Activated CD8-positive, alpha-beta memory T cell treated with anti-CD3 and anti-CD28 coated beads for 1 hour (primary cell): ENCODE measurements at places on chromosomes 6 and 20.

GRCh38 chr6:16055852-16056251 is 73.0 kb upstream of the MYLIP start:
- no peak for DNase-seq

DNA sequence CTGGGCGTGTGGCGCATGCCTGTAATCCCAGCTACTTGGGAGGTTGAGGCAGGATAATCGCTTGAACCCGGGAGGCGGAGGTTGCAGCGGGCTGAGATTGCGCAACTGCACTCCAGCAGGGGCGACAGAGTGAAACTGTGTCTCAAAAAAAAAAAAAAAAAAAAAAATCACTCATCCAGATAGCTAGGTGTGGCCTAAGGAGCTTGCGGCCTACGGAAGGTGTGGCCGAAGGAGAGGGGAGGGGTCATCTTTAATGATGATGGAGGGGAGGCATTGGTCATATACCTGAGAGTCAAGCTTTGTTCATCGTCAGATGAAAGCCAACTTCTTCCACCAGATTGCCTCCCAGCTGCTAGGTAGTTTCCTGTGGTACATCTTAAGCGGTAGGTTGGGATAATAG is 801 bp upstream of the PPARD start:
- no peak for DNase-seq

DNA sequence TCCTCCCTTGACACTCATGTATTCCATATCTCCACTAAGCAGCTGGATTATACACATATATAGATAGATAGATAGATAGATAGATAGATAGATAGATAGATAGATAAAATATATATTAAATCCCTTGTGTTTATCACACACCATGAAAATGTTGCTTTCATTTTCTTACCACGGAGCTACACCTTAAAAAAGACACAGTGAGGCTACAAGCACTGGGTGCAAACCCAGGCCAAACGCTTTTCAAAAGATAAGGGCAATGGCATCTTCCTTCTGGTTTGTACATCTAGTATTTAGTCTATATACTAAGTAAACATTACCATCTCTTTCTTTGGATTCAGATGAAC is 377.1 kb downstream of the ESR1 start:
- no peak for DNase-seq

- peak; percentile 19 for DNase-seq
Measured at GRCh38 chr20:57435498-57436222, 44.5 kb downstream of the RBM38 start.

DNA sequence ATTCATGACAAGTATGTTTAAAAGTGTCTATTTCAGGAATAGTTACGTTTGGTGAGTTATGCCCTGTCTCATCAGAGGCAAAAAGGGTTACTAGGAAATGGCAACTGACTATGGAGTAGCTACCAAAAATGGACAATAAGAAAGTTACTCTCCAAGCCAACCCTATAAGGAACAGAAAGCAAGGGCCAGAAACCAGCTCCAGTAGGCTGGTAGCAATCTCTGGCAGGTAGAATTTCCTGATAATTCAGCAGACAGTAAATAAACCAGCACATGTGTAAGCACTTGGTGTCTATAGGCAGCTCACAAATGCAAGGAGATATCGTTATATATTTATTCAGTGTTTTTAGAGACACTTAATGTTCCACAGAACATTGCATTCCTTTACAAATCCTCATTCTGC is 20.3 kb downstream of the SOX4 start:
- DNase-seq = no peak

GRCh38 chr6:117880824-117881223 is 26.2 kb upstream of the SLC35F1 start:
- DNase-seq = no peak

- DNase-seq = no peak
Measured at GRCh38 chr6:148965287-148965686, 218.5 kb downstream of the UST start.
